ENCODE measurements at places on chromosomes 12 and 14.

- no peak for DNase-seq
- H3K4me1 ChIP-seq = peaks cover 42% of the 10 kb centered on the region
- no peak overlapping the region for H3K4me3 ChIP-seq
- H3K36me3 ChIP-seq = no peaks in the 10 kb centered on the region
- H3K27ac ChIP-seq = no peak overlapping the region
These were observed 24.3 kb downstream of the NCOR2 start for GRCh38 chr12:124543052-124543589.

DNA sequence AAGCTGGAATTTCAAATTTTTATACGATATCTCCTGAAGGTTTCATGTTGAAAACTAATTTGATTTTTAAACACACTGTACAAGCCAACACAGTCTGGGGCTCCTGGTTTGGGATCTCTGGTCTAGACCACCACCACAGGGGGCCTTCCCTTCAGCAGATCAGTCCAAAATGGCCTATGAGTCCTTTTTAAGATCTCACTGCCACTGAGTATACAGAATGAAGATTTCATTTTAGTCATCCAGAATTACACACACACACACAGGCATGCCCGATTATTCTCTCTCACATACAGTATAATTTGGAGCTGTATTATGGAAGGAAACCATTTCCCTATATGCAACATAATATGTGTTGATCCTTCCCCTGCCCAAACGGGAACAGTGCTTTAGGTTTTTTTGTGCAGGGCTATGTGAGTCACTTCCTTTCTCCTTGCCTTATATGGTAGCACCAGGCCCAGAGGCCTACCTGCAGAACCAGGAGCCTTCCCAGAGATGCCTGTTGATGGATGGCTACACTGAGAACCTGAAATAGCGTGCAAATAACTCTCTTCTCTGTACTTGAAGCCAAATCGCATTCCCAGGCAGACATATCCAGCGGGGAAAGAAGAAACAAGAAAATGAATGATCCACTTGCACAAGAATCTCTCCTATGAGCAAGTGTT, 28.1 kb upstream of the WNK1 start:
- H3K4me3 ChIP-seq = no peak overlapping the region
- peaks cover 30% of the 10 kb centered on the region for H3K4me1 ChIP-seq
- H3K27me3 ChIP-seq = no peaks in the 10 kb centered on the region
- no peak for DNase-seq
- no peaks in the 10 kb centered on the region for H3K36me3 ChIP-seq
- H3K27ac ChIP-seq = peak overlapping the region; percentile 21

DNA sequence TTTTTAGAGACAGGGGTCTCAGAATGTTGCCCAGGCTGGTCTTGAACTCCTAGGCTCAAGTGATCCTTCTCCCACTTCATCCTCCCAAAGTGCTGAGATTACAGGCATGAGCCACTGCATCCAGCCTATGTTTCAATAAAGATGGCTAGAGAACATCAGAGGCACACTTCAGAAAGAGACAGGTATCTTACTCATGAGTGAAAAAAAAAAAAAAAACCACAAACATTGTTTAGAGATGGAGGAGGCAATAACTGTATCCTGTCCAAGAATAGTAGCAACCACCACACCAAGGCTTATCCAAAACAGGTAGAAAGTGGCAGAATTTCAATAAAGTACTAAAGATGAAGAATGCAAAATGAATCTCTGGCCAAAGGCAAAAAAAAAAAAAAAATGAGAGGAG, 30.3 kb downstream of the EEA1 start:
- H3K27me3 ChIP-seq = no peaks in the 10 kb centered on the region
- H3K36me3 ChIP-seq = no peaks in the 10 kb centered on the region
- H3K4me3 ChIP-seq = no peak overlapping the region
- no peaks in the 10 kb centered on the region for H3K4me1 ChIP-seq

DNA sequence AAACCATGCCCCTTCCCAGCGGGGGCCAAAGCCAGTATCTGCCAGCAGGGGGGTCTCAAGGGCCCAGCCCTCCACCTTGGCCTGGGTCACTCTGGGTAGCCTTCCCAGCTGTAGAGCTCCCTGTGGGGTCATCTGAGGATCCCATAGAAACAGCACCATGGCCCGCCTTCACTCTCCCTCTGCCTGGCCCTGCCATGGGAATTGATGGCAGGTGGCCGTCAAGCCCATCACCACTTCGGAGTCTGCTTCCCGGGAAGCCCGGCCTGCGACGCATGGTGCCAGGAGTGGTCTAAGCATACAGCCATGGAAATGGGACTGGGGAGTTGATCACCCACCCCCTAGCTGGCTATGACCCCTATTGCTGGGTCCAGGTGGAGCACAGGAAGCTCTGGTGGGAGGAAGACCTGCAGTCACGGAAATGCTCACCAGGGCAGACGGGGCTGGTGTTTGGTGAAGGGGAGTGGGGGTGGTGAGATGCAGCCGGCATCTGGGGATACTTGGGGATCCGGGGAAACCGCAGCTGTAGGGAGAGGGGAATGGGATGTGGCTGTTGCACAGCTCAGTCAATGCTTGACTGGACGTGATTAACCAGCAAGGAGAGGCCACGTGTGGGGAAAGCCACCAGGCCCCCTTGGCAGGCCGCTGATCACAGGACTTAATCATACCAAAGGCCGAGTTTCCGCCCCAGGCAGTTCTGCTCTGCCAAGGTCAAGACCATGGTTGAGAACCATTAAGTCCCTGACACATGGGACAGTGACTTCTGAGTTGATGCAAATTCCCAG, 52.2 kb upstream of the DIO3 start:
- no peaks in the 10 kb centered on the region for H3K27me3 ChIP-seq
- H3K4me1 ChIP-seq = no peaks in the 10 kb centered on the region
- H3K36me3 ChIP-seq = no peaks in the 10 kb centered on the region
- no peak for DNase-seq
- no peak overlapping the region for H3K4me3 ChIP-seq
- H3K27ac ChIP-seq = no peak overlapping the region

DNA sequence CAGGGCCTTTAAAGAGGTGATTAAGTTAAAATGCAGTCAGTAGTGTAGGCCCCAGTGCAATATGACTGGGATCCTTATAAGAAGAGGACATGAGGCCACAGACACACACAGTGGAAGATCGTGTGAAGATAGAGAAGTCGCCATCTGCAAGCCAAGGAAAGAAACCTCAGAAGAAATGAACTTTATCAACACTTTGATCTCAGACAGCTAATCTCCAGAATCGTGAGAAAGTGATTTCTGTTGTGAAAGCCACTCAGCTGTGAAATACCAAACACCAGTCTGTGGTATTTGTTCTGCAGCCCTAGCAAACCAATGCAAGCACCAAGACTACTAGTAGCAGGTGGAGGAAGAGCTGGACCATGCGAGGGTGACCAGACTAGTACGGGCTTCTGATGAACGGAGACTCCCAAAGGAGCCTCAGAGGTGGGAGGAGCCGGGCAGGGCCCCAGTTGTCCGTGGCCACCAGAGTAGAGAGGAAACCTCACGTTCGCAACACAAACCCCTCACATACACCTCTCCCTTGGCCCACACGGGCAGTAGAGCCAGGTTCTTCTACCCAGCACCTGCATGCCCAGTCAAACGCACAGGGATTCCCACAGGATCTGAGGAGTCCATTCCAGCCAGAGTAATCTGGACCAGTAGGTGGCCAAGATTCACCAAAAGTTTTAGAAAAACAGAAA, 243.0 kb downstream of the TTC8 start:
- no peak overlapping the region for H3K4me3 ChIP-seq
- no peaks in the 10 kb centered on the region for H3K27me3 ChIP-seq
- DNase-seq = no peak
- H3K36me3 ChIP-seq = no peaks in the 10 kb centered on the region
- H3K27ac ChIP-seq = no peak overlapping the region
- peaks cover 4% of the 10 kb centered on the region for H3K4me1 ChIP-seq

GRCh38 chr14:69625299-69626131, 14.1 kb downstream of the SUSD6 start:
- peaks cover 61% of the 10 kb centered on the region for H3K4me1 ChIP-seq
- no peaks in the 10 kb centered on the region for H3K27me3 ChIP-seq
- peak; percentile 46 for DNase-seq

DNA sequence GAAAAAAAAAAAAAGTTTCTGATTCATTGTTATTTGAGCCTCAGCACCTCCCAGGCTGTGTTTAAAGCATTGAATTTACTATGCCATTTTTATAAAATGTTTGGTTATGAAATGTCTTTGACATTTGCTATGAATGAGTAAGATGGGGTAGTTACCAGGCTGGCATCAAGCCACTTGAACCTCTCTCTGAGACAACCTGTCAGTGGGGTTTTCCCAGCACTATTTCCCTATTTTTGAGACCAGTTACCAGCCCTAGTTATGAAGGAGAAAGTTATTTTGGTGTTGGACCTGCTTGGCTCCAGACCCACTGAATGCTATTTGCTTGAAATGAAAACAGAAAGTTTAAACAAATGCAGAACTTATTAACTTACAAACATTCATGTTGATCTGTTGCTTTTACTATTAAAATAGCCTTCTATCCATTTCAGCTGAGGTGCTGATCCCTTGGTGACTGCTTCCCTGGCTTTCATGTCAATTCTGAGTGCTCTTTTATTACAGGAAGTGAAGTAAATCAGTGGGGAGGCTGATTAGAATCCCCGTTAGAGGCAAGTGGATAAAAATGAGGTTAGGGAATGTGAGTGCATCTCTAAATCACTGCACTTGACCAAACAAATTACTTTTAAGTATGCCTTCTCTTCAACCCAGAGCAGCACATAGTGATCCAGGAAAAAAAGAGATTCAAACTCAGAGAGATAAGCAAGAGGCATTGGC, 37.8 kb downstream of the LLPH start:
- no peak overlapping the region for H3K27ac ChIP-seq
- no peak for DNase-seq
- H3K27me3 ChIP-seq = no peaks in the 10 kb centered on the region
- no peaks in the 10 kb centered on the region for H3K4me1 ChIP-seq
- H3K36me3 ChIP-seq = no peaks in the 10 kb centered on the region
- H3K4me3 ChIP-seq = no peak overlapping the region

DNA sequence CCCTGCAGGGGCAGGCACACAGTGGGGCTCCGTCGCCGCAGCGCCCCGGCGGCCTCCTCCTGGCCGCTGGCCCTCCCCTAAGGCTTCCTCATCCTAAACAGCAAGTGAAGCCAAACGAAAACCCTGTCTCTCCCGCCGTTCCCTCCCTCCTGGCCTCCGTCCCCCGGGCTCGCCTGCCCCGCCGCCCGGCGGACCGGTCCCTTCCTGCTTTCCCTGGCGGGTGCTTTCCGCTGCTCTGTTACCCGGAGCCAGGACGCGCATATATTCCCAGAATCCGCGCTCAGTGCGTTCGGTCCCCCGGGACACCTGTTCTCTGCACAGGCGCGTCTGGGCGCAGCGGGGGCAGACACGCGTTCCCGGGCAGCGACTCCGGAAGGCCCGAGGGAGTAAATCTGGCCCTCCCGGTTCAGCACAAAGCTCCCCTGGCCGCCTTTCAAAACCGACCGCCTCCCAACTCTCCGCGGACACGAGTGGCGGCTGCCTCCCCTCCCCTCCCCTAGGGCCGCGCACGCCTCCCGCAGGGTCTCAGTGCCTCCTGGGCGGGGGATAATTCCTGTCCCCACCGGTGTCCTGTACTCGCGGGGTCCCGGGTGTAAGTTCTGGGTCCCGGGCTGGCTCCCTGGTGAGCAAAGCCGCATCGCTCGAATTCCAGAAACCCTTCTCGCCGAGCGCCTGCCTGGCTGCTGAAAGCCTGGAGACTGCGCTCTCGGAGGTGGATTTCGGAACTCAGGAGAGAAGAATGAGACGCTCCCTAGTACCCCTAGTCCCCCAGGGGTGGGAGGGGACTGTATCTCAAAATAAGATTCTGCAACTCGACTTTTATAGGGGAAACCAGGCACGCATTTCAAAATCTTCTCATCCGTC, 21.4 kb upstream of the CEP170B start:
- H3K27me3 ChIP-seq = peaks cover 27% of the 10 kb centered on the region
- DNase-seq = no peak
- H3K4me3 ChIP-seq = no peak overlapping the region
- no peaks in the 10 kb centered on the region for H3K36me3 ChIP-seq

DNA sequence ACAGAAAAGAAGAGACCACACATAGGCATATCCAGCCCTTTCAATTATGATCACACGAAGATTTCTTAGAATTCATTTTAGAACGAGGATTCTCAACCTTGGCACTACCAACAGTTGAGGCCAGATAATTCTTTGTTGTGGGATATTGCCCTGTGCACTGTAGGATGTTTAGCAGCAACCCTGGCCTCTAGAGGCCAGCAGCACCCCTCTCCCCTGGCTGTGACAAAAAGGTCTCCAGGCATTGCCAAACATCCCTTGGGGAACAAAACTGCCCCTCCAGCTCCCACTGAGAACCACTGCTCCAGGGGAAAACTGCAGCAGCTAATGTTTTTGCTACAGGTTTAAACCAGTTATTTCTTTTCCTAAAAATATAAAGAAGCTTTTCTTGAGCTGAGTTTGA, 7.1 kb downstream of the NT5DC3 start:
- no peaks in the 10 kb centered on the region for H3K4me1 ChIP-seq
- H3K27me3 ChIP-seq = no peaks in the 10 kb centered on the region
- H3K4me3 ChIP-seq = no peak overlapping the region
- no peak for DNase-seq
- H3K36me3 ChIP-seq = no peaks in the 10 kb centered on the region
- H3K27ac ChIP-seq = no peak overlapping the region

- H3K36me3 ChIP-seq = no peaks in the 10 kb centered on the region
- DNase-seq = no peak
- no peak overlapping the region for H3K27ac ChIP-seq
- H3K4me1 ChIP-seq = no peaks in the 10 kb centered on the region
- H3K4me3 ChIP-seq = no peak overlapping the region
These were observed 13.0 kb upstream of the PCED1B start for GRCh38 chr12:47066278-47067025.

DNA sequence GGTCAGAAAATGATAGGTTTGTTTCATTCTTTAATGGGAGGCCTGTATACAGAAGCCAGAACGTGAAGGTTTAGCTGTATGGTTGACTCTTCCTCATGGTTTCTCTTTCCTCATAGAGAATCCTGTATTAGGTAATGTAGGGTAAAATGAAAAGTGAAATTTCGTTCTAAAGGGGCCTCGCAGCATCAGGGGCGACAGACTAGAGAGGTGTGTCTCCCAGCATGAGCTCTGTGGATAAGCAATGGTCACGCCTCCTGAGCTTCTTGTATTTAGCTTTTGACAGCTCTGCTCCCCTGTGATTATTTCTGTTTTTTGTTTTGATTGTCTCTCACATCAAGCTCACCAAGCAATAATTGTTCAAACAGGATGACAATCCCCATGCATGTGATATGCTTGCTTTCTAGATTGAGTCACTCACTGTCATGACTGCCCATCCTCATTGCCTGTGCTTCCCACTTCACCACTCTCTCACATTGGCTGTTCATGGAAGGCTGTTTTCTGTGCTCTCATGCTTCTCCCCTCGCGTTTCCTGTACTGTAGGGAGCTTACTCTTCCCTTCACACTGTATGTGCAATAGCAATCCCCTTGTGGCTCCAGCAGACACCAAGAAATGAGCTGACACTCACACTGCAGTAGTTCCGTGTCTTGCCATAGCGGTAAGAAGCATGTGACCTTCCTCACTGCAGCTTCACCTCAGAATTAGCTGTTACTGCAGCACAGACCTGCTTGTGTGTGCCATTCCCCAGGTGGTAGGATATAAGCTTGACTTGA, 44.0 kb downstream of the RAD52 start:
- no peaks in the 10 kb centered on the region for H3K27me3 ChIP-seq
- no peaks in the 10 kb centered on the region for H3K4me1 ChIP-seq
- DNase-seq = no peak
- peaks cover 90% of the 10 kb centered on the region for H3K36me3 ChIP-seq

- no peaks in the 10 kb centered on the region for H3K27me3 ChIP-seq
- H3K36me3 ChIP-seq = peaks cover 16% of the 10 kb centered on the region
- no peak overlapping the region for H3K4me3 ChIP-seq
- no peak overlapping the region for H3K27ac ChIP-seq
- no peak for DNase-seq
These were observed 34.2 kb downstream of the MDM1 start for GRCh38 chr12:68297929-68298328.
